ENCODE measurements at places on chromosomes 1 and 21.

GRCh38 chr1:229105822-229106525, 164.9 kb upstream of the RAB4A start:
- DNase-seq = no peak

DNA sequence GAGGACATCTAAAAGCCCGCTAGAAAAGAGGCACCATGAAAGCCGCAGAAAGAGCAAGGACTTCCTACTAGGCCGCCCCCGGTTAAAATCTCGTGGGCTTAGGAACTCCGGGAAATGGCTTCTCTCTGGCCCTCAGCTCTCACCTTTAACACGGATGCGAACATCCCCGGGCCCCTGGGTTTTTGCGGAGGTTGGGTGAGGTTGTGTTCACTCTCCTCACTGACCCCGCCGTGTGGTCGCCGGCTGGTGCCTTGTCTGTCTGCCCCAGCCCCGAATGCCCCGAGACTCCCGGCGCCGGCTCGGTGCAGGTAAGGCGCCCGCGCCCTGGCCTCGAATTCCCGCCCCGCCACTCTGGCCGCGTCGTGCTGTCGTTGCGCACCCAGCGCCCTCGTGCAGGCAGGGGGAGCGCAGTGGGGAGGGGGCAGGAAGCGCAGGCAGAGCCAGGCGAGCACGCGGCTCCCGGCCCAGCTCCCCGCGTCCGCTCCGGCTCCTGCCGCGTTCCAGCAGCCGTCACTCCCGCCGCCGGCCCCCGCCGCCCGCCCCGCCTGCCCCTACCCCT, at the start of gene SHISAL2A:
Gene SHISAL2A (plus strand): TSS at position 437 of the 559 bp plus-strand sequence. CDS start 326 bp downstream, outside the sequence.
- DNase-seq = no peak

GRCh38 chr1:218274511-218274910, 10.6 kb upstream of the RRP15 start:
- DNase-seq = no peak

DNA sequence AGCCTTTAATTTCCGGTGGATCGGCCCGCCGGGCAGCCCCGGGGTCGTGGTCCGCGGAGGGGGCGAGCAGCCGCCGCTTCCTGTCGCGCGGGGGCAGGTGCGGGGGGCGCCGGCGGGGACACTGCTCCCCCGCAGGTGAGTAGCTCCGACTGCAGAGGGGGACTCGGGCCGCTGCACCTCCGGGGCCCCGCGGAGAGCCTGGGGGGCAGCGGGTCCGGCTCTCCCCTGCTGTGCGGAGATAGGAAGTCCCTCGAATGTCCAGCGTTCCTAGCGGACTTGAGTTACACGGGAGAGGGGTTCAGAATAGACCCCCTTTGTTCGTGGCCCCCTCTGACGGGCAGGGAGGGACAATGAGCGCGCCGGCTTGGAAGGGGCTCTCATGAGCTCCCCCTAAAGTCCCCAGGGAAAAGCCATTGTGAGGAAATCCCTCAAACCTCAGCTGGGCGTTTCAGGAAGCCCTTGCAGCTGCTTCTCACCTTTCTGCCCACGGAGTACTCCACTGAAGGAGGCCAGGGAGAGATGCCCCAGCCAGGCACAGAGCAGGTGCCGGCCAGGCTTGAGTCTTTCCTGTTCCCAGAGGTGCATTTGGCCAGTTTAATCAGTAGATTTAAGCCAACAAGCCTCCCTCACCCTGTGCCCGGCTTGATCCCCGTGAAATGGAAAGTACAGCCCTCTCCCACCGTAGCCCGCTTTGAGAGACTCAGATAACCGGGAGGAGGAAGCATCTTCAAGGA, 925 bp downstream of the PDE9A start:
- DNase-seq = peak; percentile 36

DNA sequence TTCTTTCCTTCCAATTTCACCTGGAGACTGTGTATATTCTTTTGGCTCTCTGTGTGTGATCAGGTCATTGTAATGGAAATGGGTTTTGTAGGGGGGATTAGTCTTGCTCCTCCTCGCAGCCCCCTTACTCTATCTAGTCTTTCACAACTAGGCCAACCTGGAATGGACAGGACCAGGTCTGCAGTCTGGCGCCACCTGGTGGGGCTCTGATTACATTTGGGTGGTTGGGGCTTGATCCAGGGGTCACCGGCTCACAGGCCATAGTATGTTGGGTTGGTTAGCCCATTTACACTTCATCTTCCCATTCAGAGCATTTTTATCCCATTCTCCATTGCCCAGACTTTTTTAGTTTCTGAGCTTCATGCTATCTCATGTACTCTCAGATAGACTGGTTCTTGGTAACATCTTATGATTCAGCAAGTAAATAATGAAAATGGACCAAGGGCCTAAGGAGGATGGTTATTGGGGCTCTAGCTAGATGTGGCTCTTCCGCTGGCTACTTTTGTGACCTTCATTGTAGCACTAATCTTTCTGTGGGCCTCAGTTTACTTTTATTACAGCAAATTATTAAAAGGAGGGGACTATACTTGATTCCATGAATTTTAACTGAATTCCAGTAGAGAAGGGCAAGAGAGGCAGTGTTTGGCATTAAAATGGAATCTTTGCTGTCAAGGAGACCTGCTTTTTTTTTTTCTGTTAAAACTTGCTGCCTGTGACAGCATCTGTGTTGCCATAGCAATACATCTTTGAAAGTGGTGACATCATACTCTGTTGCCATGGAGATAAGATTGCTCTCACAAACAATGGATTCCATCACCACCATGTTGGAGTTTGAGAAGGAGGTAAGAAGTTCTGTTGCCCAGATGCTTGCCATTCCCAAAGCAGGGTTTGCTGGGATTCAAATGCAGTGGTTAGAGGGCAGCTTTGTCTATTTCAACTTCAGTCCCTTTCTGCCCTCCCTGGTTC, 150.1 kb downstream of the PLXNA2 start:
- peak; percentile 81 for DNase-seq

DNA sequence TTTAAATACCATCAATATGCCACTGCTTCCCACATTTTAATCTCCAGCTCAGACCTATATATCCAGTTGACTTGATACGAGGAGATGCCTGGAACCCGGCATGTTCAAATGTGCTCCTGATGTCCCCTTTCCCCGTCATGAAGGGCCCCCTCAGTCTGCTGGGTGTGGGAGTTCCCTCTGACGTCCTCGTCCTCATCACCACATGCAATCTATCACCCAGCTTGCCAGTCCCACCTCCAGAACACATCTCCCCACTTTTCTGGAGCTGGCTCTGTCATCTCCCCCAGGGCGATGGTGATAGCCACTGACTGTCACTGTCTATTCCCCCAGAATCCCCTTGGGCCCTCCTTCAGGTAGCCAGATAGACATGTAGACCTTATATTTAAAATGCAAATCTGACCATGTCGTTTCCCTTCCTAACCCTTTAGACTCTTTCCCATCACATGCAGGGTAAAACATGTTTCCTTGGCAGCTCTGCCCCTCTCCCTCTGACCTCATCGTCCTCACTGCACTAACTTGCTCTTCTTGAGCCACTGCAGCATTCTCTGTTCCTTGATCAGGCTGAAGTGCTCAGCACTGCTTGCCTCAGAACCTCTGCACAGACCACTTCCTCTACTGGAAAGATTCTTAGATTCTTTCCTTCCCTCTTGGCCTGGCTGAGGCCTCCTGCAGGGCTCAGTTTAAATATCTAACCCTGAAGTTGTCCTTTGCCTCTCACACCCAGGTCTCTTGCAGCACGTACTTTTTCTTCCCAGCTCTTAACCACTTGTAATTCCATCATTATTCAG, 7.4 kb downstream of the AZIN2 start:
- DNase-seq = no peak

DNA sequence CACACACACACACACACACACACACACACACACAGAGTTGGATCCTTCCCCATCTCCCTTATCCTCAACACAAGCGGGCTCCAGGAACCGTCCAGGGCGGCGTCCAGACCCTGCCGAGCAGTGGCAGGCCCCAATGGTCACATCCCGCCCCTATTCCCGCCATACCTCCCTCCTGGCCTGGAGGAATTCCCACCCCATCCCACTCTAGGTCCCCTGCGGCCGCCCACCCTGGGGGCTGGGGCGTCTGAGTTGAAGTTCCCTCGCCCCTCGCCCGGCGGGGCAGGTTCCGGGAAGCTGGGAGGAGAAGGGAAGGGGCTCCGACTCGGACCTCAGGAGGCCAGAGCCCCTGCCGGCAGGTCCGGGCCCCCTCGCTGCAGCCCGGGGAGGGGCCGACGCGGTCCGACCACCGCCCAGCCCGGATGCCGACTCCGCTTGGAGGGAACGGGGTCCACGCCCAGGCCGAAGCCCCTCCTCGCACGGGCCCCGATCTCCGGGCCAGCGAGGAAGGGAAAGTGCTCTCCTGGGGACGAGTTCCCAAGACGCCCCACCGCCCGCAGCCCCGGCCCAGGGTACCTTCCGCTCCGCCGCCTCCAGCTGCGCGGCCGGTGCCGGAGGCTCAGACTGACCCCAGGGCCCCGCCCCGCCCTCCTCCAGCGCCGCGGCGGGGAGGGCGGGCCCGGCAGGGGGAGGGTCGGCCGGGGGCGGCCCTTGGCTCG, at the start of gene RHOC:
Gene RHOC (minus strand): TSS at position 623 of the 716 bp plus-strand sequence. CDS start 3,328 bp downstream, outside the sequence.
- DNase-seq = peak; percentile 78
